ENCODE measurements at places on chromosomes 6 and 20. TPM values are rescaled to one million over a fixed set of nuclear protein-coding genes. Genes with fewer than 3 reads are reported as not detected.

DNA sequence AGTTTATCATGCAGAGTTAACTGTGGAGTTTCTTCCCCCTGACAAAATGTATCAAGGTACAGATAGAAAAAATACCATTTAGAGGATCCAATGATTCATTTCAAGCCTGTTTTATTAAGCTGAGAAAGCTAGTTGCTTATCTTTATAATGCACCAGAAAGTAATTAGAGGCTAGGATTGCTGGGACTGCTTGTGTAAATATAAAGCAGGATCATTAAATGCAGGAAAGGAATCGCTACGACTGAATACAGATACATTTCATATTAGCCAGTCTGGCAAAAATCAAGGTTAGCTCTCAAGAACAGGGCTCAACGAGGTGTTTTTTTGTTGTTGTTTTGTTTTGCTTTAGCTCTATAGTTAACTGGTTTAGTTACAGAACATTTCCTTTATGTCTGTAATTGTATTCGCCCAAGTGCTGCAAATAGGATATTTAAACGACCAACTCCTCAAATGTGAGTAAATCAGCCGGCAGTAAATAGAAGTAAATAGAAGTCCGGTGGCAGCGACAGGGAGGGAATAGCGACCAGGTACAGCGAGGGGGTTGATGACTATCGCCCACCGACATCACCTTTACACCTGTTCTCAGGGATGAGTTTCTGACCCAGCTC lies 748 bp downstream of the UBE2J1 start:
- H3K36me3 ChIP-seq = peaks cover 2% of the 10 kb centered on the region
- no peak for DNase-seq
- H3K4me1 ChIP-seq = peaks cover 52% of the 10 kb centered on the region
- H3K4me3 ChIP-seq = peak overlapping the region; percentile 95

The SSTR4 gene
- not detected for total RNA-seq

DNA sequence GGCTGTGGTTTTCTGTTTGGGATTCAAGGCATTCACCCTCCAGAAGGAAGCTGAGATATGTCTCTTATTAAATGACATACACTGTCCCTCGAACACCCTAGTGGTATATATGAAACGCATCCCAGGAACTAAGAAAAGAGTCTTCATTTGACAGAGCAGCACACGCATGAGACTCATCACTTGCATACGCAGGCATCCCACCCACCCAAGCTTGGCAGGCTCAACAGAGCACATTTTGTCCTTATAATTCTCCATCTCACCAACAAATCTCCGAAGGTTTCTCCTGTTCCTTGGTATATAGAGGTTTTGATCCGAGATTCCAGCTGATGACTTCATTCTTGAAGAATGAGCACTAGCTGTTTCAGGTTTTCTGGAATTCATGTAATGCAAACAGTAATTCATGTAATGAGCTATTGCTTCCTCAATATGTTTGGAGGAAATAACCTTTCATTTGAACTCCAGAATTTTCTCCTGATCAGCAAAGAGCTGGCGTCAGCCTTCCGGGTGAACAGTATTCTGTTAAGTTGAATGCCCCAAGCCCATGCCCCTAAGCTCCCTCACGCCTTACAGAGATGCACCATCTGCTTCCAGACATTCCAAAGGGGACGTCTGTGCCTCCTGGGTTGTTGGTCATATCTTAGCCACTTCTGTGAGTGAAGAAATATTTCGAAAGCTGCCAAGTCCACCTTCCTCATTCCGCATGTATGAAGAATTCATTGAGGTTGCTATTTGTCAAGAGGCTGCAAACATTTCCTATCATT lies 66.0 kb upstream of the CDH4 start:
- H3K4me1 ChIP-seq = peaks cover 21% of the 10 kb centered on the region
- peak overlapping the region; percentile 55 for H3K27ac ChIP-seq
- H3K36me3 ChIP-seq = no peaks in the 10 kb centered on the region
- no peak for DNase-seq
- H3K4me3 ChIP-seq = no peak overlapping the region
- no peaks in the 10 kb centered on the region for H3K27me3 ChIP-seq

DNA sequence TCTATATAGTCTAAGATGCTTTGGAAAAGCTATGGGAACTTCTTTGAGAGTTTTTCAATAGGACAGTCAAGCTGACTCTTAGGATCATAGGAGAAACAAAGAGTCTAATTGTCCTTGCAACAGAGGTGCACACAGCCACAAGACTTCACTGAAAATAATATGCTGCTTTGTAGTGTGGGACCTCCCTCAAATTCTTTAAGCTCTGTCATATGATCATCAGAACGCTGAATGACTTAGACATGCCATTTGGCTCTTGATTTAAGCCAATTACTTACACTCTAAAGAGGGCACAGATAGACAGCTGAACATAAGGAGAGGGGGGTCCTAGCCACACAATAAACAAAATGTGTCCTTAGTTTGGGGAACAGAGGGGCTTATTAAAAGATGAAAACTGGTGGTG lies 818.7 kb upstream of the GJE1 start:
- no peak overlapping the region for H3K4me3 ChIP-seq
- peaks cover 5% of the 10 kb centered on the region for H3K27me3 ChIP-seq
- no peaks in the 10 kb centered on the region for H3K36me3 ChIP-seq
- H3K4me1 ChIP-seq = no peaks in the 10 kb centered on the region
- no peak for DNase-seq
- no peak overlapping the region for H3K27ac ChIP-seq

The BPIFA2 gene
- not detected for total RNA-seq

- H3K27ac ChIP-seq = no peak overlapping the region
- no peaks in the 10 kb centered on the region for H3K36me3 ChIP-seq
- no peak overlapping the region for H3K4me3 ChIP-seq
- no peaks in the 10 kb centered on the region for H3K4me1 ChIP-seq
Observed at GRCh38 chr6:74853991-74854390, 351.9 kb downstream of the COL12A1 start.

- H3K4me1 ChIP-seq = peaks cover 44% of the 10 kb centered on the region
- DNase-seq = peak; percentile 87
- no peak overlapping the region for H3K4me3 ChIP-seq
Observed at GRCh38 chr20:50724851-50725723, 6.3 kb upstream of the PARD6B start.

DNA sequence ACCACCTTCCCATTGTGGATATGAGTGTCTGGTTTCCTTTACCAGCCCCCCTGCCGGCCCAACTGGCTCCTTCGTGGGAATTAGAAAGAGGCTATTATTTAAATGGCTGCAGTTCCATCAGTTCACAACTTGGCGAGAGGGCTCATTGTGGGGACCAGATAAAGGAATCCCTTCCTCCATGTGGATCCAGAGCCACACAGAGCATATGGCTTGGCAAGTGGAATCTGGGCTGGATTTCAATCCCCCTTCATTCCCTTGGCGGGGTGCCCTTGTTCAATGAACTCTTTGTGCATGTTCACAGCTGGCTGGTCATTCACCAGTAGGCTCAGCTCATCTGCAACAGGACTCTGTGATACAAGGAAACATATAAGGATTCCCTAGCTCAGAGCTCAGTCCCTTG lies 140.6 kb downstream of the OPN5 start:
- peaks cover 7% of the 10 kb centered on the region for H3K4me1 ChIP-seq
- H3K36me3 ChIP-seq = no peaks in the 10 kb centered on the region
- no peaks in the 10 kb centered on the region for H3K27me3 ChIP-seq
- no peak overlapping the region for H3K4me3 ChIP-seq
- no peak for DNase-seq

GRCh38 chr6:34030831-34031624 lies 114.9 kb downstream of the GRM4 start:
- H3K36me3 ChIP-seq = no peaks in the 10 kb centered on the region
- no peak overlapping the region for H3K27ac ChIP-seq
- peaks cover 2% of the 10 kb centered on the region for H3K4me1 ChIP-seq
- H3K4me3 ChIP-seq = no peak overlapping the region
- H3K27me3 ChIP-seq = peaks cover 28% of the 10 kb centered on the region
- no peak for DNase-seq
